ENCODE measurements at places on chromosomes 4 and X.

- no peak for DNase-seq
These were observed 42.4 kb downstream of the MEPE start for GRCh38 chr4:87875191-87875590.

- DNase-seq, result no peak
These were observed 118.4 kb upstream of the WDR17 start for GRCh38 chr4:175947117-175947722.

GRCh38 chr4:73770917-73771316 is 30.5 kb downstream of the CXCL8 start:
- DNase-seq, result no peak

DNA sequence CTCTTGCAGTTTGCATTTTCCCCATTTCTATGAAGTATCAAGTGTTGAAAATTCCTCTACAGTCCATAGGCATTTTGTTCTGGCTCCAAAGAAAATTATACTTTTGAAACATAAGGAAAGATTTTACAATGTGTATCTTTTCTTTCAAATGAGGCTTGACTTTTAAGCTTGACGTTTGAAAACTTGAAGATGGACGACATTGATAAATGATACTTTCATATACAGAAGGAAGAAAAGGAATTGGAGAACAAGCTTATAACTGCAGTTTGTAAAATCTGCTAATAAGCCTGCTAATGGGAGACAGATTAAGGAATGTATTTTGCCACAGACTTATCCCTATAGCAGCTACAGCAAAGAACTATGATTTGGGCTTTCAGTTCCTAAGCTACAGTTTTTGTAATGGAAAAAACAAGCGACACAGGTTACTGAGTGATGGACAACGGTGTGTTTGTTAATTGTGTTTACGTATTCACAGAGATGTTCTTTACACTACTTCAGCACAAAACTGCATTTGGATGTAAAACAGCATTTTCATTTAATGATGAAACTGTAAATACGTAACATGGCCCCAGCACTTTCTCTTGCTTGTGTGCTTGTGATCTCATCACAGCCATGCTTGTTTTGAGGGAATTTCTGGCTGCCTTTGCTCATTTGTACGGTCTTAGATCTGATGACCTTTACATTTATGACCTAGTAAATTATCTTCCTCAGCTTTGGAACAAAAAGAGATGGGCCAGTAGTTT is 83.2 kb upstream of the FAT1 start:
- DNase-seq, result no peak

- no peak for DNase-seq
These were observed 276.1 kb downstream of the DHRSX start for GRCh38 chrX:2224597-2225235.

GRCh38 chrX:7025471-7025870 is 122.0 kb upstream of the STS start:
- no peak for DNase-seq
